Brain pericyte (primary cell): ENCODE measurements at places on chromosomes 6 and 20.
A peak's percentile ranks its signal among the peaks of the same experiment; 100 is the strongest.

- no peak for DNase-seq
Measured at GRCh38 chr20:8148501-8148900, 16.4 kb downstream of the PLCB1 start.

DNA sequence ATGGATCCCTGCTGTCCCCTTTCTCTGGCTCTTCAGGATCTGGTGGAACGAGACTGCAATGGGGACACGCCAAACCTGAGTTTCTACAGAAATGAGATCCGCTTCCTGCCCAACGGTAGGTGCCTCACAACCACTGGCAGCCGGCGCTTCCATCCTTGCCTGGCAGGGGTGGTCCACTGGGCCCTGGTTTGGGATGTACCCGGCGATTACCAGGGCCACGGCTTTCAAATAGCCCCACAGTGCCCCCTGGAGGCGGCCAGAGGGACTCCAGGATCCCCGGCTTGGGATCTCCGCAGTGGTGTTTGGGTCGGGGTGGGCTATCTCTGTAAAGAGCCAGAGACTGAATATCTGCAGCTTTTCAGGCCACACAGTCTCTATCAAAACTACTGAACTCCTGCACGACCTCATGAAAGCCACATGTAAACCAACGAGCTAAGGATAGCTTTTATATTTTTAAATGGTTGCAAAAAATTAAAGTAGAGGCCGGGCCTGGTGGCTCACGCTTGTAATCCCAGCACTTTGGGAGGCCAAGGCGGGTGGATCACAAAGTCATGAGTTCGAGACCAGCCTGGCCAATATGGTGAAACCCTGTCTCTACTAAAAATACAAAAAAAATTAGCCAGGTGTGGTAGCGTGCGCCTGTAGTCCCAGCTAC is 3.7 kb downstream of the OGFR start:
- no peak for DNase-seq

- DNase-seq: no peak
Measured at GRCh38 chr6:17015551-17016381, 86.1 kb upstream of the STMND1 start.

DNA sequence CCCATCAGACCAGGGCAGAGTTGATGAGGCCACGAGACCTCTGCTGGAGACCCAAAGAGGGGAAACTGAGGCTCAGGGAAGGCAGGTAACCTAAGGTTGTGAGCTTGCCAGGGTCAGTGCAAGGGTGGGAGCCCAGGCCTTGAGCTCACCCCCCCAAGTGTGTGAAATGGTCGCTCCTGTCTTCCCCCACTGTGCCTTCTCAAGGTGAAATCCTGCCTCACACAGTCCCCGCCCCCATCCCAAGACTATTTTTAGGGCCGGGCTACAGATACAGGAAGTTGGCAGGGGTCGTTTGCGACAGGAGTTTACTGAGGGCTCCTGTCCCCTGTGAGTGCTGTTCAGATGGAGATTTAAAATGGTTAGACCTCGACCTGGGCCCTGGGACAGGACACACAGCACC is 18.7 kb upstream of the GATA5 start:
- no peak for DNase-seq

GRCh38 chr6:136669299-136669699 is 119.1 kb upstream of the MAP7 start:
- DNase-seq: peak; percentile 73

DNA sequence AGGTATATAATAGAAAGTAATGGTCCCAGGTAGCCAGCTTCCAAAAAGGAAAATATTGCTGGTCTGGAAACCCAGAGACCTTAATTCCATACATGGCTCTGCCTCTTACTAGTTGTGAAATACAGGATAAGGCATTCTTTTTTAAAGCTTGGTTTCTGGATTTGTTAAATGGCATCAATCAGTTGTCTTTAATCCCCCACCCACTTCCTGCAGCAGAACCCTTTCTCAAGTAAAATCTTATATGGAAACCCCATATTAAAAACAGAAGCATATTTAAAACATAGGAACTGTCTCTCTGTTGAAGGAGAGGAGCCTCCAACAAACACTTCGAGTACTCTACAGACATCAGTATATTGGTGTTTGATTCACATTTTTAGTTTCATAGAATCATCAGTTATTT is 6.2 kb upstream of the LCA5 start:
- DNase-seq: no peak

GRCh38 chr6:140271759-140272377 is 897.4 kb upstream of the CITED2 start:
- no peak for DNase-seq

- DNase-seq: no peak
Measured at GRCh38 chr6:112502351-112503090, 155.4 kb downstream of the RFPL4B start.

GRCh38 chr6:116449565-116449964 is 11.6 kb upstream of the CALHM6 start:
- no peak for DNase-seq

DNA sequence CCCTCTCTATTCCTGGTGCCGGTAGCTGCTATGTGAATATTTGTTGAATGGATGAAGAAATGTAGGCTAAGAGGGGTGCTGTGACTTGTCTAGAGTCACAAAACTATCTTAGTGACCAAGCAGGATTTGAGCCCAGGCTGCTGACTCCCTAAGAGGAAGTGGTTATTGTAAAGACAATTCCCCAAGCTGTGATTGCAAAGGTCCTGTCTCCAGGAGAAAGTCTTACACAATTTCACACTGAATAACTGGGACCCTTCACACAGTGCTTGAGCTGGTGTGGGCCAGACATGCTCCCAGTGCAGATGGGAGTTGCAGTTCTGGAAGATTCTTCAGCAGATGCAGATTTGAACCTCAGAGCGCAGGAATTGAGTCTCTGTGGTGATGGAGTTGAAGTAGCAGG is 38.1 kb downstream of the IYD start:
- DNase-seq: no peak

DNA sequence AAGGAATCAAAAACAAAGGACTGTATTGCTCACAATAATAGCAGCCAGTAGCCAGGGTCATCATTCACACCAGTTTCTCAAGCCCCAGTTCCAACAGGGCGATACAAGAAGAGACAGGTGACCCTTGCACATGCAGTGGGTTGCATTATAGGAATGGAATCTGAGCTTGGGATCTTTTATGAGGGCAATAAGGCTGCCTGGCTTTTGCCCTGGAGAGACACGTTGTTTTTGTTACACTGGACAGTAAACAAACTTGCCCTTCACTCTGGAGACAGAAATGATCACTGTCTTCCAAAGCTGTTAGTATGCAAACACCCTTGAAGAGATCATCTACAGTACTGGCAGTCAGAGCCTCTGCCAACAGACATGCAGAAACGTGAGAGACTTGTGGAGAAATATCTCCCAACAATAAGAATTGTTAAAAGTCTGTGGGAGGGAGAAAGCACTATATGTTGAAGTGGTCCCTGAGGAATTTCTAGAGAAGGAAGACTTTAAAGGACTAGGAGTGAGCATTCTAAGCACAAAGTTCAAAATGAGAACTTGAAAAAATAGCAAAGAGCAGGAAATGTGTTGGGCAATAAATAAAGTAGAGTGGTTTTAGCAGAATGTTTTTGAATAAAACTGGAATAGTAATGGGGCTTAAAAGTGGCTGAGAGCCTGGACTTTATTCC is 6.2 kb upstream of the COL12A1 start:
- DNase-seq: no peak

GRCh38 chr6:68729377-68729903 is 94.4 kb downstream of the ADGRB3 start:
- no peak for DNase-seq

DNA sequence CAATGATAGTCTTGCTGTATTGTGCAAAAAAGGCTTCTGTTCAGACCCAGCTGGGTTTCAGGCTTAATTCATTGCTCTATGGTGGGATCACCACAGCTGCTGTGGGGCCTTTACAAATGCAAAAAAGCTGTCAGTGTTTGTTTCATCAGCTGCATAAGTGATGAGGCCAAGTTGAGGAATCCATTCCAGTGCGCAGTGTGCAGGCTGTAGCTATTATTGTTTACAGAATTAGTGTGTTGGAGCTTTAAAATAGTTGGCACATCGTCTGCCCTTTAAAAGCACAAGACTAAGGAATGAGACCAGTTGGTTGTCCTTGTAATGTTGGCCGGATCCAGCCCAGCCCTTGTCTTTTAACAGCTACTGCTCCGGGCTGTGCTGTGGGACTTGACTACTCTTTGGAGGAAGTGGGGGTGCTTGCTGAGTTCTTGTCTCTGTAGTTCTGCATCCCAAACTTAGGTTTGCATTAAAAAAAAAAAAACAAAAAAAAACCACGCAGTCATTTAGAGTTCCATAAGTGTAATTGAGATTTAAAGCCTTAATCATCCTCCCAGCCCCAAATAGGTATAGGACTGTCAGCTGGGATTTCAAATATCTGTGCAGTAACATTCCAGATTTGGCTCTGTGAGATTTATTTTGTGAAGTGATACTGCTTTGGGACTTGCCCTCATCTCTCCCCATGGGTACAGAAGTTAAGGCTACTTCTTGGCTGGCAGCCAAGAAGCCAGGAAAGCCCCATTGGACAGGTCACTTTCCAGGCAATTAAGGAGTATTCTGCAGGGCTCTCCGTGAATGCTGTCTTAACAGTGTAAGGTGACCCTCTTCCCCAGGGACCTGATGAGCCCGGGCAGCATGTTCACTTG is 19.3 kb downstream of the JARID2 start:
- DNase-seq: no peak

- DNase-seq: no peak
Measured at GRCh38 chr20:61303675-61304074, 51.6 kb downstream of the CDH4 start.

GRCh38 chr6:14865531-14866100 is 380.3 kb upstream of the JARID2 start:
- no peak for DNase-seq

GRCh38 chr20:48463096-48463720 is 364.6 kb downstream of the PREX1 start:
- no peak for DNase-seq

DNA sequence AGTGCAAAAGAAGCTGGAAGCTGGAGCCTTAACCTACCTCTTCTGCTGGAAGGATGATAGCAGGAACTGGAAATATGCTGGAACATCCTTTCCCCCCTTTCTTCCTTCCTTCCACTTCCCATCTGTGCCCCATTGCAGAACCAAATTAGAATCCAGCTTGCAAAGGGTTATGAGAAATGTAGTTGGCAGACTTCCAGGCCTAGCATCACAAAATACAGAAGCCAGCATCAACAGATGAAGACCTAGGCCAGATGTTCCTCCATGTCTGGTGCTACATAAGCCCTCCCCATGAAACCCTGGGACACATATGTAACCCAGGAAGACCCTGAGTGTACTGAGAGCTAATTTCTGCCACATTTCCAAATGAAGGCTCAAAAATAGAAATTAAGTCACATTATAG is 40.0 kb upstream of the TFAP2B start:
- no peak for DNase-seq

- no peak for DNase-seq
Measured at GRCh38 chr6:5958921-5959320, 47.8 kb downstream of the NRN1 start.

DNA sequence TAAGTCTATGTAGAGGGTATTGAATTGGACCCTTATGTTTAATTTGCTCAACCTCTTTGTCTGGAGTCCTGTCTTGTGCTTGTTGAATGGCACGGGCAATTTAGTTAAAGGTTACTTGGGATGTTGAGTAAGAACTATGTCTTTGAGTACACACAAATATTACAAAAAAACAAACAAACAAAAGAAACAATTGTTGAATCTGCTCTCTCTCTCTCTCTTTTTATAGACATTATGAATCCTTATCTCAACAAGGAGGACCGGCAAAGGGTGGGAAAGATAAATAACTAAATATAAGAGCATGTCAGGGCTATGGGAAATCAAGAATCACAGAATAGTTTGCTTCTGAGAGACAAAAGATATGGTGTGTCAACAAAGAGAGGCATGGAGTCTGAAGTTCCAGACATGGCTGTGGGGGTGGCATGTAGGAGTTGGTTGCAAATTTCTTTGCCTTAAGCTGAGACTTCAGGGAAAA is 608.6 kb downstream of the UTRN start:
- DNase-seq: no peak

DNA sequence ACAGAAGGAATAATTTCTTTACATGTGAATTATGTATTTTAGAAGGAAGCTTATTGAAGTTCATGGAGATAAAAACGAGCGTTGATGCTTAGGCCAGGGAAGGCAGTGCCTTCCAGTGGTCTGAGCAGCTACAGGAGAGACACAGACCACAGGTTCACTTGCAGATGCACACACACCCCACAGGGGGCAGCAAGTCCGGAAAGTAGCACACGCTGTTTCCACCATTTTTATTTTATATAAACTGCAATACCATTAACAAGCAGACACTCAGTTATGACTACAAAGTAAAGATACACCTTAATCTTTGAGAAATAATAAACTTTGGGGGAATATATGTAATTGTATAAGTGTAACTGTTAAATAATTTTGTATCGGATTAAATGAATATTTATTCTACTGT is 13.5 kb upstream of the DACT2 start:
- no peak for DNase-seq

- DNase-seq: no peak
Measured at GRCh38 chr6:96974516-96974915, 50.0 kb downstream of the KLHL32 start.

DNA sequence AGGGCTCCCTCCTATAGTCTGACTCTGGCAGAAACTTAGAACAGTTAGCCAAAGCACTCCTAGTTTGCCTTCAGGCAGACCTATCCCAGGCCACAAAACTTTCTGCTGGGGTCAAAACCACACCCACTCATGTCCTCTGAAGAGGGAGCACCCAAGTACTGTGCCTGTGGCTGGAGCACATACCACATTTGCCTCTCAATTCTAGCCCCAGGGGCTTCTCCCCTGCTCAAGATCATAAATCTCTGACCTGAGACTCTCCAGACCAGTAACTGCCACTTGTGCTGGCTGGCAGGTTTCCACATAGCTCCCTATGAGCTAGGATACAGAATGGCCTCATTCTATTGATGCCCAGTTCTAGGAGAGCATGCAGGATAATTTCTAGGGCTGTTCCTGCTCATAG is 781.0 kb downstream of the EYS start:
- no peak for DNase-seq

DNA sequence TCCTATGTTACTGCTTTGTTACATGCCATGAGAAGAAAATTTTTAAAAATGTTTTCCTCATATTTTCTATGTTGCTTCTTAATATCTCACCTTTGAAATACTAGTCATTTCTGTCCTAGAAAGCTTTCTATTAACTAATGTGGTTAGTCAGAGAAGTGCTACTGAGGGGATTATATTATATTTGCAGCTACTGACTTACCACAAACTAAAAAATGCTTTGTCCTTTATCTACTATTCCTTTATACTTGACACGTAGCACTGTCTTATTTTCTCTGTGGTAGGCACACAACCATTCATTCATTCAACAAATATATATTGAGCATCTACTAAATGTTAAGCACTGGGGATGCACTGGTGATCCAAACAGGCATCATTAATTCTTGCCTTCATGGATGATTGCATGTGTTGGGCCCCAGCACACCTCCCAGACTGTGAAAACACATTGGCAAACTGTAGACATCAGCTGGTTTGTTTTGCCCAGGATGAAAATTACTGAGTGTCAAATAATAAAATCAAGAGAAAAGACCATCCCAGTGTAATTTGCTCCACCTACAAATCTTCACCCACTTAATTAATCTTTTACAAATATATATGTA is 10.7 kb upstream of the MLIP start:
- DNase-seq: no peak

GRCh38 chr6:31829633-31830283 is 2.2 kb downstream of the HSPA1B start:
- DNase-seq: no peak
